Activated naive CD4-positive, alpha-beta T cell treated with anti-CD3 and anti-CD28 coated beads, Interleukin-2, amount 10 ng/mL, durations not matched to agents 7 days and 5 days (primary cell): ENCODE measurements at places on chromosomes 16 and 17.

GRCh38 chr17:77167472-77168306, 26.9 kb downstream of the SEC14L1 start:
- no peak for DNase-seq

GRCh38 chr17:73091410-73091769, 1.1 kb downstream of the SLC39A11 start:
- no peak for DNase-seq

DNA sequence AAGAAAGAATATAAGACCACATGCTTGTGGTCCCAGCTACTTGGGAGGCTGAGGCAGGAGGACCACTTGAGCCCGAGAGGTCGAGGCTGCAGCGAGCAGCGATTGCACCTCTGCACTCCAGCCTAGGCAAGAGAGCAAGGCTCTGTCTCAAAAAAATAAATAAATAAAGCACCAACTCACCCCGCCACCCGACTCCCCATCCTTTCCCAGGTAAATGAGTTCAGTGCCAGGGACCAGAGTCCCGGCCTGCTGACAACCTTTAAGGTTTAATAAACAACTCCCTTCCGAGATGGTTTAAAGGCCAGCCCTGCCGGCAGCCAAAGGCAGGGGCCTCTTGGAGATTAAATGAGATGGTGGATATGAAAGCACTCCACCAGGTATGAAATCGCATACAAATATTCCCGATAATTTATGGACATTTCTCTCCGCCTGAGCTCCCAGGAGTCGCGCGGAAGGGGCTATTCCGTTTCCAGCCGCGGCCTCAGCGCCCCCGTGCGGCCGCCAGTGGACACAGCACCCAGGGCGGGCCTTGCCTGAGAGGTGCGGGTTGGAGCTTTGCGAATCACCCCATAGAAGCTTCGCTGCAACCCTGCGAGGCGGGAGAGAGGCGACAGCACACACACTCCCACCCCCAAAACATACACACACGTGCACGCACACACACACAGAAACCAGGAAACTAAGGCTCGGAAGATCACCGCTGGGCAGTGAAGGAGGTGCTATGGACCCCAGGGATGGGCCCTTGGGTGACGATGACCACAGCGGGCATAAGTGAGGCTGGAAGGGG, 4.0 kb upstream of the RPL38 start:
- DNase-seq: peak; percentile 72

- DNase-seq: no peak
These were observed 150.3 kb downstream of the AATF start for GRCh38 chr17:37098910-37099664.

DNA sequence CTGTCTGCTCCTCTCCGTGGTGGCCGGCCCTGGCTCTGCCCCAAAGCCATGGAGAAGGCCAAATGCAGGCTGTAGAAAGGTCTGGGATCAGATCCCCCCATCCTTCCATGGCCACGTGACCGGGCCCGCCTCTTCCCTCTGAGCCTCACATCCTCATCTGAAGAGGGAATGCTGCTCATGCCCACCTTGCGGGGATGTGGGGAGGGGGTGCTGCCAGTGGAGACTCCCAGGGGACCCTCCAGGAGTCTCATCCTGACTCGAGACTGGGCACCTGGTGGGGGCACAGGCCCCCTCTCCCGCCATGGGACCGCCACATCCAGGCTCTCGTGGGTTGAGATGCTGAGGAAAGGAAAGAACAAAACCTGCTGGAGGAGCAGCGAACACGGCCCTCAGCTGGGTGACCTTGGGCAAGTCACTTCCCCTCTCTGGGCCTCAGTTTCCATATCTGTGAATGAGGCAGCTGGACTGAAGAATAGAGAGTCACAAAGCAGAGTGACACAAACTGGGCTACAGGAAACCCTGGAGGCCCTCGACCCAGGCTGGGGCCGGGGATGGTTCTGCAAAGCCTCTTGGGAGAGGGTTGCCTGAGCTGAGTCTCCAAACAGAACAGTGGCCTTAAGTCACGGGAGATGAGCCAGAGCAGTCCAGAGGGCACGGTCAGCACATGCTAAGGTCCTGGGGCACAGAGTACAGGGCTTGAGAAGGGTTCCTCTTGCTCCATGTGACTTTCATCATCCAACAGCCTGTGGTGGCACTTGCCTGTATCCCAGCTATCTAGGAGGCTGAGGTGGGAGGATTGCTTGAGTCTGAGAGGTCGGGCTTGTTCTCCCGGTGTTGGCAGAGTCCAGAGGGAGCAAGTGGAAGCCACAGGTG, 30.1 kb downstream of the SOCS1 start:
- DNase-seq: no peak

DNA sequence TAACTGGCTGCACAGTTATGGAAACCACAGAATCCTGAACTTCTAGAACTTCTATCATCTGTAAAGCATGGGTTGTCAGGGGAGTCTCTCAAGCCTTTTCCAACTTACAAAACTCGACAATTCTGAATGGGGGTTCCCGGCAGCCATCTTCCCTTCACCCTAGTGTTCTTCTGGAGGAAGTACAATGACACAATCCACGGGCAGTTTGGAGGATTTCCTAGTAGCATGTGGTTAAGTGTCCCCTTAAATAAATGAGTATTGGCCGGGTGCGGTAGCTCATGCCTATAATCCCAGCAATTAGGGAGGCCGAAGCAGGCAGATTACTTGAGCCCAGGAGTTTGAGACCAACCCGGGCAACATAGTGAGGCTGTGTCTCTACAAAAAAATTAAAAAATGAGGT, 2.1 kb downstream of the SLC16A6 start:
- no peak for DNase-seq
